ENCODE measurements at places on chromosomes 16 and 17. TPM values are rescaled to one million over a fixed set of nuclear protein-coding genes. Genes with fewer than 3 reads are reported as not detected.

ACSM2A gene
- total RNA-seq: not detected

MYH11 gene
- total RNA-seq: 33.3 TPM

- no peak for DNase-seq
Measured at GRCh38 chr17:65022137-65022536, 34.4 kb downstream of the GNA13 start.

- DNase-seq: no peak
Measured at GRCh38 chr17:3740611-3741073, 16.9 kb downstream of the HASPIN start.

DNA sequence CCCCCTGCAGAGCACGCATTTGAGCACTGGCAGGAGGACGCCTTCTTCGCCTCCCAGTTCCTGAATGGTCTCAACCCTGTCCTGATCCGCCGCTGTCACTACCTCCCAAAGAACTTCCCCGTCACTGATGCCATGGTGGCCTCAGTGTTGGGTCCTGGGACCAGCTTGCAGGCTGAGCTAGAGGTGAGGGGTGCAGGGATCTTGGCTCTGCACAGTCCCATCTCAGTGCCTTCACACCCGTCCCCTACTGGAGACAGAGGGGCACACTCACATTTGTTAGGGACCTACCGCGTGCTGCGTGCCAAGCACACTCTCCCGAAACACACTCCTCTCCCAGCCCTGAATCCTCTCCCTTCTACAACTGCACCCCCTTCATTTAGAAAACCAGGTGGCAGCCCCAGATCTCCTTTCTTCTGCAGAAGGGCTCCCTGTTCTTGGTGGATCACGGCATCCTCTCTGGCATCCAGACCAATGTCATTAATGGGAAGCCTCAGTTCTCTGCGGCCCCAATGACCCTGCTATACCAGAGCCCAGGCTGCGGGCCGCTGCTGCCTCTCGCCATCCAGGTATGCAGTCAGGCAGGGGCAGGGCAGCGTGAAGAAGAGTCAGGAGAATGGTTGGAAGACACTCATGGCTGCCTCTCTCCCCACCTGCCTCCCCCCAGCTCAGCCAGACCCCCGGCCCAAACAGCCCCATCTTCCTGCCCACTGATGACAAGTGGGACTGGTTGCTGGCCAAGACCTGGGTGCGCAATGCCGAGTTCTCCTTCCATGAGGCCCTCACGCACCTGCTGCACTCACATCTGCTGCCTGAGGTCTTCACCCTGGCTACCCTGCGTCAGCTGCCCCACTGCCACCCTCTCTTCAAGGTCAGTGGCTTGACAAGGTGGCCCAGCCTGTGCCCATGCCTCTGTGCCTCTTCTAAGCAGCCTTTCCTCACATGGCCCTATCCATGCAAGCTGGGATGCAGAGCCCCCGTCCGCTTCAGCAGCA is 6.3 kb downstream of the ALOX15B start:
- DNase-seq: no peak

TP53TG3C gene
- not detected for total RNA-seq

DLX4 gene
- 0.32 TPM for total RNA-seq

DNA sequence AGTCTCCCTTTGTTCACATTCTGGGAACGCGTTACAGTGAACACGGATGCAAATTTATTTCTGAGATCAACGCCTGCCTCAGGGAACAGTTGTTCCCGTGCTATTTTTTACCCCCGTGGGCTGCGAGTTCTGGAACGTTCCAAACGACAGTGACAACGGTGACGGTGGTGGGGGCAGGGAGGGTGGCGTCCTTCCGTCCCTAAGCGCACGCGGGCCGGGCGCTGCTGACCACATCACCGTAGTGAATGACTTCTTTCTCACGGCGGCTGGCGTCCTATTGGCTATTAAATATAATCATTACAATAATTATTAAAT is 45.1 kb upstream of the SSTR5 start:
- no peak for DNase-seq

DNA sequence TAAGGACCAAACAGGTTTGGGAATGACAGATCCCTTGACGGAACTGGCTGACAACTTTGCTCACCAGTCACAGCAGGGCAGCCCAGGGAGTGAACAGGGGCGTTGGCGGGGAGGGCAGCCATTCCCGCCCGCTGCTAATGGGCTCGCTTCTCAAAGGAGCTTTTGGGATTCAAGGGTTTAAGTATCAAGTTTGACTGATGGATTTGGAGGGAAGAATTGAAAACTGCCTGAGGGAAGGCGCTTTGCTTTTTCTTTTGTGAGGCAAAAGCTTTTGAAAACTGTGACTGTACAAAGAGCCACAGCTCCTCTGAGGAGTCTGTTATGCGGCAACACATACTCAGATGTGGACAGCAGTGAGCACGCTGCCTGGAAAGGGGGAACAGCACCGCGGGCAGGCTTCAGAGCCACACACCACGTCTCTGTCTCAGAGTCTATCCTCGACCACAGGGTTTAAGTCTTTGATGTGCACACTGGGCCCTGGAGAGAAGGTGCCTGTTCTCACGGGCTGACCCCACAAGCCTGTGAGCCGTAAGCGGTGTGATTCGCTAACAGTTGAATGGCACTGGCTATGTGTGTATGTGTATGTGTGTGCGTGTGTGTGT is 79.9 kb upstream of the HSBP1 start:
- DNase-seq: no peak

DNA sequence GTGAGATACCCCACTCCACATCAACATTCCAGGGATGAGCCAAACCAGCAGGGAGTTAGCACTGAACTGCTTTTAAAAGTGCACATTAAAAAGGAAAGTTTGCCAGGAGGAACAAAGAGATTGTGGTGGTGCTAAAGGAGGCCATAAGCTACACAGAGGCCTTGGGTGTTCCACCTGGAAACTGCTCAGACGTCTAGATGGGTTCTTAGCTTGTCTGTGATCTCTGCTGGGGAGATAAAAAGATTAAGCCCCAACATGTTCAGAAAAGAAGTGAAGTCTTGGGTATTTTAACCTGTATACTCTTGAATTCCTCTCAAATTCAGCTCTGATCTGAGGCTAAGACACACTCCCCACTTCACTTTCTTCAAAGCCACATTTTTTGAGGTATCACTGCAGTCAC is 10.4 kb downstream of the HAS3 start:
- DNase-seq: no peak

DNA sequence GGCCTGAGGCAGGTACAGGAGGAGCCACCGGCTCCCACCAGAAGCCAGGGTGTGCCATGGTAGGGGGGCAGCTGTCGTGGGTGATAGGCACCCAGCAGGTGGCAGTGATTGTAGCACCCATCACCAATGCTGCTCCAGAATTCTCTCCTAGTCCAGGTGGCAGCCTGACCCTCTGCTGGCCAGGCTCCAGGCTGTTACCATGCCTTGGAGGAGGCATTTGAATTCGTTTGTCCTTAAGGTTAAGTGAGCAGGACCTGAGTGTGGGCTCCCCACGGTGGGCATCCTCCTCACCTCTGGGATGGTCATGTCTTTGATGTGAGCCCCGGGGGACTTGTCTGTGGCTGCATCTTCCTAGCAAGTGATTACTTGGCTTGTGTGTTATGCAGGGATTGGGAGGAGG is 59.4 kb downstream of the RGS9 start:
- no peak for DNase-seq

- DNase-seq: no peak
Measured at GRCh38 chr17:72496461-72496860, 375.6 kb downstream of the SOX9 start.

DNA sequence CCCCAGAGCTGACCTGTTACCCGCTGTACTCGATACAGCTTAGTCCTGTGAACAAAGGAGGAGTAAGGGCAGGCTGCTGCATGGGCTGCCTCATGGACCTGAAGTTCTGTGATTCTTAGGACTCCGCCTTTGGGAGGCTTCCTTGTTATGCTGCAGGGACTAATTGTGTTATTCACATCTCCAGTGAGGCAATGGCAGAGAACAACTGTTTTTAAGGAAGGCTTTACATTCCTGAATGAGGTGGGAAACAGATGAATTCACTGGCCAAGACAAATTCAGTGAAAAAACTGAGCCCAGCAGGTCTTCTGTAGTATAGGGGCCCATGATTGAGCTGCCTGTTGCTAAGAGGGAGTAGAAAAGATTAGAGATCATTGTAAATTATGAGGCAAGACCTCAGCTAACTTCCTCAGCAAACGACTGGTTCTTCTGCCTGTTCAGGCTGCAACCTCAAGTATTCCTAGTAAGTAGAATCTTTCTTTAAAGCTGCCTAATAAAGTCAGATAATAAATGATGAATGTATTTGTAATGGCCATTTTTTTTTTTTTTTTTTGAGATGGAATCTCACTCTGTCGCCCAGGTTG is 26.3 kb downstream of the ADORA2B start:
- DNase-seq: no peak

- DNase-seq: no peak
Measured at GRCh38 chr17:31919802-31920525, 16.8 kb upstream of the SUZ12 start.

CA7 gene
- not detected for total RNA-seq

DNA sequence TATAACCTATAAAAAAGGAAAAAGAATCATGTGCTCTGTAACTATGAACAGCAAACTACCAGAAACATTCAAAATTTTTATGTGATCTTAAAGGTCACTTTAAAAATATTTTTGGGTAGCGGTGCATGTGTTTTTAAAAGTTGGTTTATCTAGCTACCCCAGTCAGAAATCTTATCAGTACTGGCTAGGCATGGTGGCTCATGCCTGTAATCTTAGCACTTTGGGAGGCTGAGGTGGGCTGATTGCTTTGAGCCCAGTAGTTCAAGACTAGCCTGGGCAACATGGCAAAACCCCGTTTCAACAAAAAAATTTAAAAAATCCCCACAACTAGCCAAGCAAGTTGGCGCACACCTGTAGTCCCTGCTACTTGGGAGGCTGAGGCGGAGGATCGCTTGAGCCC is 3.7 kb downstream of the CAPNS2 start:
- DNase-seq: no peak

DNA sequence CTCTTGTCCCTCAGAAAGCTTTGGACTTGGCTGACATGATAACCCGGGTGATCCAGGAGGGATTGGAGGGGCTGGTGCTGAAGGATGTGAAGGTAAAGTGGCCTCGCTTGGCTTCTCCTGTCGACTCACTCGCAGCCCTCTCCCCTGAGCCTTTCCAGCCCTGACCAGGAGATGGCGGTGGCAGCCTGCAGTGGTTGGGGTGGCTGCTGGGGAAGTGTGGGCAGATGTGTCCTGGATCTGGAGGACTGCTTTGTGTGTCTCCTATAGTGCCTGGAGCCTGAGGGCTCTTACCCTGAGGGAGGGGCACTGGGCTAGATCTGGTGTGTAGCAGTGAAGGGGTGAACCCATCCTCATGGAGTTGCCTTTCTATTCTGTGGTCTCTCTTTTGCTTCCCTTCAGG is 17.9 kb downstream of the LIG3 start:
- peak; percentile 82 for DNase-seq

DNA sequence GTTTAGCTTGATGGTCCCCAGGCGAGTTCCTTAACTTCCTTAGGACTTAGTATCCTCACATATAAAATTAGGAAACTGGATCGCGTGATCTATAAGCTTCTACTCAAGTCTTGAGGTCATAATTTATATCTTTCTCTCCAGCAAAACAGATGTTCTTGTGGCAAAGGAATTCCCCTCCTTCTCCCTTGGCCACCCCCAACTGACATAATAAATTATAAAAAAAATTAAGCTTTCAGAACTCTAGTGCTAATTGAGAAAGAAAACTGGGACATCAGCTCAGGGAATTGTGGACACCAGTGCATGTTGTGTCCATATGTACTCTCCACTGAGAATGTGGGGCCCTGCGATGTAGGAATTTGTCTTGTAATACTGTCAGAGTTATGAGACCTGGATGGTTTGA is 13.5 kb downstream of the GNAO1 start:
- no peak for DNase-seq

GRCh38 chr16:24989494-24989893 is 25.7 kb downstream of the ARHGAP17 start:
- no peak for DNase-seq

DNA sequence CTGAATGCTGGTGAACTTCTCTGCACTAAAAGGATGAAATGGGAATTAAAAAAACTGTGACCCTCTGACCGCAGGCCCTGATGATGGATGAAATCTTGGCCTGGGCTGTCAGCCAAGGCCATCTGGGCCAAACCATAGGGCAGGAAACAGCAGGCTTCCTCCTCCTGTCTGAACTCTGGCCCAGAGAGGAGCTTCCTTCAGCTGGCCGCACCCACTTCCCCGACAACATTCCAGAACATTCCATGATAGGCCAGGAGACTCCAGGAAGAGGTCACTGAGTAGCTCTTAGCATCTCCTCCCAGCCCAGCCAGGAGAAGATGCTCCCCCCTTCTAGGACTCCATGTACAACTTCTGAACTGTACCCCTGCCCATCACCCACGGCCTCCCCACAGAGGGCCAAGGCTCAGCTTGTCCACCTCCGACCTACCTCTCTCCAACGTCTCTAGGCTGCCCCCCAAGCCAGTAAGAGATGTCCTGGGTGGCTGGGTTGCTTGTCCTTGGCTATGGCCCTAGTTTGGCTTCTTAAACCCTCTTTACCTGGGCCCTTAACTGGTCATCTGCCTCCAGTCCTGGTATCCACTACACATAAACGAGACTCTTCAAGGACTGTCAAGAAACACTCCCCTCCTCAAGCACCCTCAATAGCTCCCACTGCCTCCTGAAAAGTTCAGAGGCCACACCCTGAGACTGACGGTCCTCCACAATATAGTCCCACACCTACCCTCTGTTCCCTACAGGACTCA is 1.7 kb downstream of the RPH3AL start:
- DNase-seq: peak; percentile 77

DNA sequence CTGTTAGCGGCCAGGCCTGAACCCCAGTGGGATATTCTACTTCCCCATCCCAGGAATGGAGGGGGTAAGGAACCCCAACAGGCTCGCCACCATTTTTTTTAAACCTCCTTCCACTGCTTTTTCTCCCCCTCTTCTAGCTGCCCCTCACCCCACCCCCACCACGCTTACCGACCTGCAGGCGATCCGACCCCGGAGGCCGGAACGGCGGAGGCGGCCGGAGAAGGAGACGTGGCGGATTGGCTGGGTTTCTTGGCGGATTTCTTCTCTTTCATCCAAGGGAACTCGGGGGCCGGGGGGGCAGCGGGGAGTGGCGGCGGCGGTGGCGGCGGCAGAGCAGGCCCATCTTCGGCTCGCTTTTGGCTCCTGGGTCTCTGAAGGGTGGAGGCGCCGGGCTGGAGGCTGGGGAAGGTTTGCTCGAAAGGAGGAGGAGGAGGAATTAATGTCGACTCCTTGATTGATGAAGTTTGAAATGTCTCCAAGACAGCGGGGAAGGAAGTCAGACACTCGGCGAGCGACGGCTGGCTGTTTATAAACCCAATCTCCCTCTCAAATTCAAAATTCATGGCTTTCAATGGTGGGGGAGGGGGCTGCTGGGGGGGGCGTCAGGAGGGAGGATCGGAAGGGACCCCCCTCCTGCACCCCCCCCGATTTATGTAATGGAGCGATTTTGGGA is 424 bp downstream of the HOXB2 start:
- DNase-seq: peak; percentile 84
